Amniotic epithelial cell (primary cell): ENCODE measurements at places on chromosomes 11 and 22.

- no peak for DNase-seq
Observed at GRCh38 chr11:15374418-15374817, 259.7 kb downstream of the INSC start.

GRCh38 chr11:31246451-31247165 is 122.9 kb downstream of the DCDC1 start:
- peak; percentile 22 for DNase-seq

DNA sequence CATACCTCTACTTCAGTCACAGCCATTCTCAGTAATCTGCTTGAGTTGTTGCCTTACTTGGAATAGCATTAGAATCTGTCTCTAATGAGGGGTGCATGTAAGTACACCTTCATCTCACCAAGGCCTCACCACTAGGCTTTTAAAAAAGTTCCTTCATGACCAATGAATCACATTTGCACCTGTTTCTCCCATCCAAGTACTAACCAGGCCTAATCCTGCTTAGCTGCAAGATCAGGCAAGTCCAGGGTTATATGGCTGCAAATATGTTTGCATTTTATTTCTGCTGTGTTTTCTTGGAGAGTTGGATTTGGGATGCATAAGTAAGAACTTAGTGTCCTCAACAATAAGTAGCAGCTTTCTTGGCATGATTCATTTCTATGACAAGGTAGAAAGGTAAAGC is 66.9 kb downstream of the BBOX1 start:
- DNase-seq = no peak

GRCh38 chr11:80515097-80515496 is 1074.3 kb upstream of the TENM4 start:
- DNase-seq = no peak

GRCh38 chr22:44093791-44094190 is 69.7 kb downstream of the PARVB start:
- DNase-seq = no peak

DNA sequence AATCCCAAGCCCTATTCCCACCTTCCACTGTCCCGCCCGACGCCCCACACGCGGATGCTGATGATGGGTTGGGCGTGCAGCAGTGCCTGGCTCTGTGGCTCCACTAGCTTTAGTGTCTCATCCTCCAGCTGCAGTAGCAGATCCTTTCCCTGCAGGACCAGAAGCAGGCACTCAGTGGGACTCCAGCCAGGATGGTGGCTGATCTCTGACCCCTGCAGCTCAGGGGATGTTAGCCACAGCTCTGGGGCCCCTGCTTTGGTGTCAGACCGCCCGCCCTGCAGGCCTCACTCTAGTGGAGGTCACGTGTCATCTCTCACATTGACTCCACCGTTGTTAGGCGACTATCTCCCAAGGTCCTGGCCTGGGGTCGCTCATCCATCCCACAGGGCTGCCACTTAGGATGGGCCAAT is 11.8 kb downstream of the SMPD1 start:
- no peak for DNase-seq

- DNase-seq = no peak
Observed at GRCh38 chr22:35158336-35158735, 92.4 kb downstream of the ISX start.

DNA sequence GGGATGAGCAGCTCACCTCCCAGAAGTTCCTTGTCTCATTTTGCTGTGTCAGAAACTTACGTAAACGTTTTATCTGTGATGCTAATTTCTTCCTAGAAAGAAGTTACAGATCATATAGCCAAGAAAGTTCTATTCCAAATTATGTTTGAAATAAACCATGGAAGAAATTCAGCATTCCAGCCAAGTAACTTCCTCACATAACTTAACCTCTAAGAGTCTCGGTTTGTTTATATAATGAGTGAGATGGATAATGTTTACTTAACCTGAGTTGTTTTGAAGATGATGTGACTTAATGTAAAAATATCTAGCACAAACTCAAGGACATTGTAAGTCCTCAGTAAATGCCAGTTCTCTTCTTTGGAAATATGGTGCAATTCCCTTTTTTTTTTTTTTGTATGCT is 8.9 kb upstream of the MUC15 start:
- DNase-seq = peak; percentile 61

- DNase-seq = peak; percentile 42
Observed at GRCh38 chr11:1150769-1151365, 6.9 kb upstream of the MUC5AC start.

DNA sequence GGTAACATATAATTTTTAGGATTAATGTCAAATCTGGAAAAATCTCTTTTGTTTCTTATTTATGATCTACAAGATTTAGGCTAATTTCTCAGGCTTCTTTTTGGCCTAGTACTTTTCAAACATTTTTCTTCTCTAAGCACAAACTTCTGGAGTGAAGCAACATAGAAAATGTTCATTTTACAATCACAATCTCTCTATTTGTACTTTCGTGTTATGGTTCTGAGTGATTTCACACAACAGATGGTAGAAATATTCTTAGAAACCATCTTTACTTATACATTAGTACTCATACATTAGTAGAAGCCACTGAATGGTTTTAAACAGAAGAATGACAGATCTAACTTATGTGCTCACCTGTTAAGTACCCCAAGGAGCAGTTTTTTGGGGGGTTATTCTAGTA is 106.3 kb upstream of the ANO3 start:
- no peak for DNase-seq

- no peak for DNase-seq
Observed at GRCh38 chr11:127789927-127790326, 789.4 kb upstream of the KIRREL3 start.

DNA sequence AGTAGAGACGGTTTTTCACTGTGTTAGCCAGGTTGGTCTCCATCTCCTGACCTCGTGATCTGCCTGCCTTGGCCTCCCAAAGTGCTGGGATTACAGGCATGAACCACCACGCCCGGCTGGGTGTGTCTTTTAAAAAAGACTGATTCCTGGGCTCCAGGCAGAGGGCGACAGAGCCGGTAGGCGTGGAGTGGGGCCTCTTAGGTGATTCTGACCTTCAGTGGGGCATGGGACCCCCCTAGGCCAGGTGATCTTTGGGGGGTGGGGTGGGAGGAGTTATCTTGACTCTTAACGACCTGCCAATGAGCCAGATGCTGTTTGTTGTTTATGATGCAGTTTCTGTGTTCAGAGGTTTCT is 12.9 kb upstream of the SORL1-AS1 start:
- no peak for DNase-seq

DNA sequence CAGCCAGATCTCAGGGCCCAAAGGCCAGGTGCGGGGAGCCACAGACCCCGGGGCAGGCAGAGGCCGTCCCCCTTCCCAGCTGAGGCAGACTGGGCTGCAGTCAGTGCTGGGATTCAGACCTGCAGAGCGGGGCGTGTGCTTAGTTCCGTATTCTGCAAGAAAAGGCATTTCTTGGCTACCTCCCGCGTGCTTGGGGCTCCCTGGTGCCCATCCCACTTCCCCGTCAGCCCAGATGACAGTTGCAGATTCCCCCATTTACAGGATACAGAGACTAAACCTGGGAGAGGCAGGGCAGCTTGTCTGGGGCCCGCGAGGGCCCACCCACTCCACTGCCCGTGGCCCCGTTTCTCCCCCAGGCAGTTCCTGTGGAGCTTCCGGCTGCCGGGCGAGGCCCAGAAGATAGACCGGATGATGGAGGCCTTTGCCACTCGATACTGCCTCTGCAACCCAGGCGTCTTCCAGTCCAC is 18.3 kb downstream of the CYTH4 start:
- DNase-seq = no peak

- no peak for DNase-seq
Observed at GRCh38 chr22:19843107-19843856, 11.4 kb downstream of the GNB1L start.

- DNase-seq = no peak
Observed at GRCh38 chr11:111194860-111195568, 50.5 kb upstream of the POU2AF2 start.

DNA sequence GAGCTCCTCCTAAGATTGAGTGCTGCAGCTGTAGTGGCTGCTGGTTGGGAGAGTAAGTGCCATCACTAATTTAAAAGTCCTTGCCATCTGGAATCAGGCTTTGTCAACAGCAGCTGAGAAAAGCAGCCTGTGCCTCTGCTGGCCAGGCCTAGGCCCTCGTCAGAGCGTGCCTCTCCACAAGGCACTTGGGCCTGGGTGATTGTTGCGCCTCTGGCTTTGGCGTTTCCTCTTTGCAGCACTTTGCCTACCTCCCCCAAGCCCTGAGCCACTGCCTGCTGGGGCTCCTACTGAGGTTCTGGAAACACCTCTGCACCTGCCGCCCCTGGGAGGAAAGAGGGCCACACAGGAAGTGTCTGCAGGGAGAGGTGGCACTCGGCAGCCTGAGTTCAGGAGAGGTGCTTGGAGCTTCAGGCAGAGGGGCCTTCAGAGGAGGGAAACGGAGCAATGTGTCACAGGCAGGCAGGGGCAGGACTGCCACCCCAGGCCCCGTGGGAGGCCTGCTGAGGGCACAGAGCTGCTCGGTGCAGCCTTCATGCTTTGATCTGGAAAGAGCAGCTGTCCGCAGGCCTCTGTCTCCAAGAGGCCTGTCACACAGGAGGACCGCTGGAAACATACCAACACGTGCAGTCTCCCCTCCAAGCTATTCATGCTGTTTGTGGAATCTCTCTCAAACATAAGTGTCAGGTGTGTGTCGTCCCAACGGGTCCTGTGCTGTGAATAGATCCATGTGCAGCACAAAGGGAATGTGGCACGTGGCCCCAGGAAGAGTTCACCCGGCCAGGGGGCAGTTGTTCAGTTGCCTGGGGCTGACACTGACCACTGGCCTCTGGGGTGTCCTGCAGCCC is 61.5 kb upstream of the EMID1 start:
- DNase-seq = no peak

GRCh38 chr22:47654922-47655491 is 892.6 kb downstream of the TBC1D22A start:
- no peak for DNase-seq

DNA sequence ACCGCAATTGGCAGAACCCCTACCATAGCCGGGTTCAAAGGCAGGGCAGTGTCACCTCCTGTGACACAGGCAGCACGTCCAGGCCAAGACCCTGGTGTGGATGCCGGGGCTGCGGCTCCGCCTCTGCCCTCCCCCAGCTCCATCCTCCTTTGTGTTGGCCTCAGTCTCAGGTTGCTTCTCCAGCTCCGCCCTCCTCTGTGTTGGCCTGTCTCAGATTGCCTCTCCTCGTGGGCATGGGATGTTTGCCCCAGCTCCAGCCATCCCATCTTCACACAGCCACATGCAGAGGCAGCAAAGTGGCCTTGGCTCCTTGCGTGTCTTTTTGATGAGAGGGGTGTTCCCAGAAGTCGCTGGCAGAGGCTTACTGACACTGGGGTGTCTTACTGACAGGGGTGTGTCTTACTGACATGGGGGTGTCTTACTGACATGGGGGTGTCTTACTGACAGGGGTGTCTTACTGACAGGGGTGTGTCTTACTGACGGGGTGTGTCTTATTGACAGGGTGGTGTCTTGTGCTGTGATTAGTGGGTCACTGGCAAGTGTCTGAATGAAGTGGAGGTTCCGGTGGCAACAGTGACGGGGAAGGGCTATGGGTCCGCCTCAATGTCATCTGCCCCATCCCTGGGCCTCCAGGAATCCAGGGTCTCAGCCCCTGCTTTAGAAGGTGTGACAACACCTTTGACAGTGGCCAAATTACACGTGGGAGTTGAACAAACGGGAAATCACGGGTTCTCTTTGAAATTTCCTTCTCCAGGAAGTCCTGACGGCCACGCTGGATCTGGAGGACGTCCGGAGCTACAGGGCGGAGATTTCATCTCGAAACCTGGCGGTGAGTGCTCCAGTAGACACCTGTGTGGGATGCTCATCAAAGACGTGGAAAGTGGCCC is 24.9 kb downstream of the NADSYN1 start:
- DNase-seq = no peak

GRCh38 chr11:59802639-59803176 is 7.9 kb downstream of the MRPL16 start:
- peak; percentile 44 for DNase-seq

- no peak for DNase-seq
Observed at GRCh38 chr11:31117038-31117437, 252.5 kb downstream of the DCDC1 start.
